ENCODE measurements at places on chromosomes 2 and 18.

DNA sequence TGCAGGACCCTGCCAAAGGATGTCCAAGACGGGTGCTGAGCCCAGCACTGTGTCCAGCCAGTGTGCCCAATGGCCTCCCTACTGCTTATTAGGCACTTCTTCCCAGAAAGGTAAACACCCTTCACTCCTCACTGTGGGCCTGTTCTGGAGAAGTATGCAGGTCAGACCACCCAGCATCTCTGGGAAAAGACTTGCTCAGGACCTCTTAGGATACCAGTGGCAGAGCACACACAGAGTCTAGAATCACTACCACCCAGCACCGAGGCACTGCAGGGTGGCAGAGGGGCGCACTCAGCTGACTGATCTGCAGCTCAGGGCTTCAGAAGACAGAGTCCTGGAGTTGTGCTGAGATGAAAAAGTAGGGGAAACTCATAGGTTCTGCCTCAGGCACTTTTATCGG is 25.8 kb downstream of the XDH start:
- DNase-seq: no peak

GRCh38 chr2:230423851-230424458 is 8.0 kb downstream of the SP100 start:
- no peak for DNase-seq

GRCh38 chr18:80253236-80253635 is 5.9 kb upstream of the PARD6G start:
- DNase-seq: no peak

DNA sequence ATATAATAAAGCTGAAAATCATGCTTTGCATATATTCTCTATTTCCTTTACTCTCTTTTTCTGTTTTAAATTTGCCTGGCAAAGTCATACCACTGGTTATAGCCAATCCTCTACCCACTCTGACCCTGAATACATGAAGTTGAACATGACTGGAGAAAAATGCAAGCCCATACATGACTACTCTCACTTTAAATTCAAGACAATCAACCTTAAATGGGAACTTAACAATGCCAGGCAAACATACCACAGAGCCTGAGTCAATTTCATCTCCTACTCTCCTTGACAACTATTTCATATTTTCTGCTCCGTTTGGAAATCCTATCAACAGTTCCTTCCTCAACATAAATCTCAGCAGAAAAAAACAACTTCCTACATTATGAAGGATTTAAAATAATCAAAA is 22.6 kb downstream of the RAD51AP2 start:
- DNase-seq: no peak

DNA sequence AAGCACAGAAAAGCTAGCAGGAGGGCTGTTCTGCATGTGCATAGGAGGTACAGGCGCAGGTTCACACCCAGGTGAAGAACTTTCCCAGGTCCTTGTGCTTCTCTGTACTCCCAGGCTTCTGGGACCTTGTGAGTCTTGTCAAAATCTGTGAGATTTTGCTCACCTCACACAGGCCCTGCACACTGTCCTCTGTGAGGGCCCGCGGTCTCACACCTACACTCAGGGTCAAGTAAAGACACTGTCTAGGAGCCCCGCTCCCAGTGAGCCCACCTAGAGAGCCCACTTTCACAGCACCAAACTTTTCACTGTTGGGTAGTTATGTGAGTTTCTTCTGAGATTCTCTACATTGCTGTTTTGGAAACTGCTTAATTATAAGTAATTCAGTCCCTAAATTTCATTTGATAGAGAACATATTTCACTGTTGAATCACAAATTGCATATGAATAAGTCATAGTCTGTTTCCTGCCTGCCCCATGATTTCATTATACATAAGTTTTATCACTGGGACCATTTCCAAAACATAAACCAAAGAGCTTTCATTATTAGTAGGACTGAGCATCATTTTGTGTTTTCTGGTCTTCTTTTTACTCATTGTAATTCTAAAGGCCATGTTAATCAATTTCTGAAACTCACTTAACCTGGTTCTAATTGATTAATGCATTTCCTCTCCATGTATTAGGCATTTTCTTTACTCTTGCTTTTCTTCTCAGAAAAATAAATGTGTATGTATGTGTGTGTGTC is 234.2 kb upstream of the SPOPL start:
- DNase-seq: no peak

DNA sequence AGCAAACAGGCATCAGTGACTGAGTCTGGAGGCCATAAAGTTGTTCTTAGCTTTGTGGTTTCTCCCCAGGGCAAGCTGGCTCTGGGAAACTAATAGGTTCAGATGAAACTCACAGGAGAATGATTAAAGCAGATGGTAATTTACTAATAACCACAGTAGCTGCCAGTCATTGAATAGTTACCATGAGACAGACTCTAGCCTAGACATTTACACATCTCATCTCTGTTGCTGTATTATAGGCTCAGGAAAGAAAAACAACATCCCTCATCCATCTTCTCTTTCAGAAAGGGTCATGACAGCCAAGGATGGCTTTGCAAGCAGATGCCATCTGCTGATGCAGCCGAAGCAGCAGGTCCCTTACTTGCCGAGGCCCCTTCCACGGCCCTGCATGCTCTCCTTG is 314.0 kb upstream of the ID2 start:
- no peak for DNase-seq

DNA sequence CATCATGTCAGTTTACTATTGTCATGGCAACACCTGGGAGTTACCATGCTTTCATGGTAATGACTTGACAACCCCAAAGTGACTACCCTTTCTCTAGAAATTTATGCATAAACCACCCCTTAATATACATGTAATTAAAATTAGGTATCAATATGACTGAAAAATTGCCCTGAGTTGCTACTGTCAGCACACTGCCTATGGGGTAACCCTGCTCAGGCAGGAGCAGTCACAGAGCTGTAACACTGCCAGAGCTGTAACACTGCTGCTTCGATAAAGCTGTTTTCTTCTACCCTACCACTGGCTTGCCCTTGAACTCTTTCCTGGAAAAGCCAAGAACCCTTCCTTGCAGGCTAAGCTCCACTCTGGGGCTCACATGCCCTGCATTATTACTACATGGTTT is 95.5 kb upstream of the SYT4 start:
- DNase-seq: no peak

DNA sequence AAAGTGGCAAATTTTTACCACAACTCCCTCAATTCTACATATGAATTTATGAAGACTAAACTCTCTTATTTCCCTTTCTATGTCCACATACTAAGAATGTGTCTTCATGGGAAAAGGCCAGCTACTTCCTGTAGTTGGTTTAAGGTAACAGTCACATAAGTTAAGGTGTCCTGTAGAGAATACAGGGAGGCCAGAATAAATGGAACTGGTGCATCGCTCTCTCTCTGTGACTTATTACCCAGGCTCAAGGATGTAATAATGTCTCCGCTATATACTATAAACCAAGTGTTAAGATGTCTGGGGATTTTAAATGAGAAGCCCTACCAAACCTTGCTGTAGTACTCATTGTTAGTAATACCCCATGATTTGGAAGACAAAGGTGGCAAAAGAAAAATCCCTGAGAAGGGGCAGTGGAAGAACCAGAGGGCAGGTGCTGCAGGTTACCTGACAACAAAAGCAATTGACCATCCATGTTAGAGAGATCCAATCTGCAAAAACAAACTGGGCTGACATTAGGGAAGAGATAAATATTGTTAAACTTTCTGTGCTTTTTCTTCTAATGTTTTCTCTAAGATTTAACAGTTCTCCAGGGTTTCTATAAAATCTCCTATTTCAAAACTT is 372.8 kb downstream of the TMX3 start:
- DNase-seq: no peak

GRCh38 chr2:130377491-130377890 is 21.6 kb downstream of the PTPN18 start:
- DNase-seq: no peak

DNA sequence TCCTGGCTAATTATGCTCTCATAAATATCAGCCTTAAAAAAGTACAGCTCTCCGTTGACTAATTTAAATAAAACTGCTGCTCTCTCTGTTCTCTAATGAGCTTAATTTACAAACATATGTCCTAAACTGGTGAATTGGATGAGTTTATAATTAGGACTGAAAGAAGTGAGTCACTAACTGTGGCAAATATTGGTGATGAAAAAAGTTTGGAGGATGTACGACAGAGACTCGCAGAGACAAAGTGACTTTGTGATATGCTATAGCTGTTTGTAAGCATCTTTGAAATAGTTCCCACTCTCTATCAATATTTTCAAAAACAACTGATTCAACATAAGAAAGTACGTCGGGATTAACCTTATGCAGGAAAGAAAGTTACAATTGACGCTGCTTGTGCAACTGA is 138.9 kb upstream of the TMEFF2 start:
- DNase-seq: no peak

All from WTC11 (cell line).